ENCODE measurements at places on chromosomes 7 and 10.

DNA sequence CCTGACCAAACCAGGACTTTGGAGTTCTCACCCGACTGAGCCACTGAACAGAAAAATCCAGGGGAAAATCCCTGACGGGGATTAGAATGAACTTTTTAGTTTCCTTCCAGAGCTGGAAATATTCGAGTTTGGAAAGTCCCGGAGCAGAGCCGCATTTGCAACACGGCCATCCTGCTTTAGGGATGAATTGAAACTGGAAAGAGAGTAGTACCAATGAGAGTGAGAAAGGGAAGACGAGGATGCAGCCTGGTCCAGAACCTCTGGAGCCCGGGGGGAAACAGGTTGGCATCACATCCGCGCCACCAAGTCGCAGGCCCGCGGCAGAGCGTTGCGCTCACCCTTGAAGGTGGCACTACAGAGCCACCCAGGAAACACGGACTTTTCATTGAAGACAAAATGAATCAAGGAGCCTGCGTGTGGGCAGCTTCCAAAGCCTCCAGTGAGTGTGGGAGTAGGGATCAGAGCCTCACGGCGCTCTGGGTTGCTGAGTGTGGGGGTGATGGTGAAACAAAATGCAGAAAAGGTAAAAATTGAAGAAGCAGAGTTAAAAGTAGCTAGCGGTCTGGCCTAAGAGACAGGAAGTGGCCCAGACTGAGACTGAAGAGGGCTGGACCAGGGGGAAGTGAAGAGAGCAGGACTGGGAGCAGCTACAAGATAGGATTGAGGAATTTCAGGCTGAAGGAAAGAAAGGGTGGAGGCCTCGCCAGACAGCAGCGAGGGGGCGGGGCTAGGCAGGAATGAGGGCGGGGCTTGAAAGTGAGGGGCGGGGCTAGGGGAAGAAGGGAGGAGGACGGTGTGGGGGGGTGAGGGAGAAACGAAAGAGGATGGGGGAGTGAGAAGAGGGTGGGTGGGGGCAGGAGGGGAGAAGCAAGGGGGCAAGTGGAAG lies 1.8 kb downstream of the SMURF1 start:
- peak; percentile 73 for DNase-seq

- no peak for DNase-seq
Observed at GRCh38 chr7:69803699-69804516, 205.6 kb downstream of the AUTS2 start.

- no peak for DNase-seq
Observed at GRCh38 chr7:149826344-149827088, 11.7 kb upstream of the ZNF862 start.

DNA sequence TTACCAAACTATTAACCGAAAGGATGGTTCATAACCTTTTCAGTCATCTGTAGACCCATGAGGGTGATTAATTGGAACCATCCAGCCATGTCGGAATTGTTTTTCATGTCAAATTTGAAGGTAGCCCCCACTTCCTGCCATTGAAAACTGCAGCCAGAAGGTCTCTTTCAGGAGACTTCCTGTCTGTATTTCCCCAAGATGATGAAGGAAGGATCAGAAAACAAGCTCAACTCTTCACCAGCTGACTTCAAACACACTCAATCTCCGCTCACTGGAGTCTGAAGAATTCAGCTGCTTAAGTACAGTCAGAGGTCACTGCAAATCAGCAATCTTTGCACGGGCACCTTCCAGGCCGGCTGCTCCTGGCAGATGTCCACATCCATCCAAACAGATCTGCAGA lies 291.7 kb upstream of the NPVF start:
- no peak for DNase-seq

- no peak for DNase-seq
Observed at GRCh38 chr7:77566421-77566820, 29.3 kb downstream of the PTPN12 start.

- DNase-seq: no peak
Observed at GRCh38 chr7:135233570-135233969, at the start of gene STRA8. Gene STRA8 (plus strand): TSS chr7:135233838. CDS start chr7:135240525, 6,687 bp downstream.

DNA sequence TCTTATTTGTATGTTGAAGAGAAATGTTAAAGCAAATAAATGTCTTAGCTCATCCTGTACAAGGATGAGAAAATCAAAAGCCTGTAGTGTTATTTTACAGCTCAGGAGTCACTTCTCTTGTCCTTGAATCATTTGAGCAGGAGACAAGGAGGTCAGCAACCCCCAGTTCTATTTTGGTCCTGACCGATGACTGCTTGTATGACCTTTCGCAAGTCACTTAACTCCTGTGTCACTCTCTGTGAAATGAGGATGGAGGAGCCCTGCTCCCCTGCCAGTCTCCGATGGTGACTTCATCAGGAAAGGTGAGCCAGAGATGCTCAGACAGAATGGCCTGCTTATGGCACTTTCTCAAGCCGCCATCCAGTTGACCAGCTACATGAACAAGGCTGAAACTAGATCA lies 101.0 kb downstream of the CELF2 start:
- no peak for DNase-seq

- no peak for DNase-seq
Observed at GRCh38 chr7:4693749-4694148, 11.7 kb downstream of the FOXK1 start.

GRCh38 chr10:78706726-78707540 lies 361.8 kb upstream of the ZMIZ1 start:
- DNase-seq: no peak

GRCh38 chr10:125141150-125141859 lies 19.1 kb downstream of the CTBP2 start:
- no peak for DNase-seq

- peak; percentile 70 for DNase-seq
Observed at GRCh38 chr7:27771111-27771510, 31.1 kb downstream of the TAX1BP1 start.

- DNase-seq: no peak
Observed at GRCh38 chr7:74087791-74088453, 4.3 kb downstream of the LIMK1 start.

DNA sequence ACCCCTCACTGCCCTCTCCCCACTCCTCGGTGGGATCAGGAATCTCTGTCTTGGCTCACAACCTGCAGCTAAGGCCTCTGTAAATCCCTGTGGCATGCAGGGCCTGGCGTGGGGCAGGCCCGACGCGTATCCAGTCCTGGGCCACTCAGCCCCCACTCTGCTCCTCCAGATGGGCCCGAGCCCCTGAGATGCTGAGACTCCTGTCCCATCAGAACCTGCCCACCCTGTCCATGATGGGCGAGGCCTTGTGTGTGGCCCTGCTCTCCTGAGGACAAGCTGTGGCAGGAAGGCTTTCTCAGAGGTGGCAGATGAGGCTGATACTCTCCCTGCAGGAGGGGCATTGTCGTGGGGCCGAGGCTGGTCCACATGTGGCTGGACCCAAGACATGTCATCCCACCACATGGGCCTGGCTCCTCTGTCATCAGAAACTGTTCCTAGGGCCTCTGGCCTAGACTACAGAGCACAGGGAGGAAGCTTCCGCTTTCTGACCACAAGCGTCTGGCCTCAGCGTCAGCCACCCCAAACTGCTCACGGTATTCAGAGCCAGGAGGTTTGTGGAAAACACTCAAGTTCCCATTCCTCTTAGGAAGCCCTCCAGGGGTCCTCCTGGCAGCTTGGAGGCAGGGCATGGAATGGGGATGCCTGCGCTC lies 6.0 kb downstream of the ALOX5 start:
- no peak for DNase-seq

DNA sequence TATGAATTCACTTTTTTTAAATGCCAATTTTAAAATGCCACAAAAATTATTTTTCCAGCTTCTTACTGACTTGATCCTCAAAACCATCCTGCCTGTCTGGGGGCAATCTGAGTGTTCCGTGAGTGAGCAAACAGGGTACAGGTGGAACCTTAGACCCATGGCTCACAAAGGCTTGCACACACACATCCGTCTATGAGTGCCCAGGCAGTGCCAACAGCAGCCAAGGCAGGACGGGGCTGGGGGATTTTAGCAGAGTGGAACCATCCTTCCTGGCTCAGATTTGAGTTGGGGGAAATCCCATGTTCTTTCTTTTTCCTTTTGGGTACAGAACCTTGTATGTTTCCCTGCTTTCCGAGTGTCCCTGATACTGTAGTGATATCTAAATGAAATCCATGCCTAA lies 377.7 kb upstream of the MGMT start:
- DNase-seq: no peak

GRCh38 chr10:101894266-101894665 lies 50.7 kb upstream of the KCNIP2 start:
- DNase-seq: no peak

- DNase-seq: no peak
Observed at GRCh38 chr7:111027396-111027795, 63.5 kb upstream of the LRRN3 start.

DNA sequence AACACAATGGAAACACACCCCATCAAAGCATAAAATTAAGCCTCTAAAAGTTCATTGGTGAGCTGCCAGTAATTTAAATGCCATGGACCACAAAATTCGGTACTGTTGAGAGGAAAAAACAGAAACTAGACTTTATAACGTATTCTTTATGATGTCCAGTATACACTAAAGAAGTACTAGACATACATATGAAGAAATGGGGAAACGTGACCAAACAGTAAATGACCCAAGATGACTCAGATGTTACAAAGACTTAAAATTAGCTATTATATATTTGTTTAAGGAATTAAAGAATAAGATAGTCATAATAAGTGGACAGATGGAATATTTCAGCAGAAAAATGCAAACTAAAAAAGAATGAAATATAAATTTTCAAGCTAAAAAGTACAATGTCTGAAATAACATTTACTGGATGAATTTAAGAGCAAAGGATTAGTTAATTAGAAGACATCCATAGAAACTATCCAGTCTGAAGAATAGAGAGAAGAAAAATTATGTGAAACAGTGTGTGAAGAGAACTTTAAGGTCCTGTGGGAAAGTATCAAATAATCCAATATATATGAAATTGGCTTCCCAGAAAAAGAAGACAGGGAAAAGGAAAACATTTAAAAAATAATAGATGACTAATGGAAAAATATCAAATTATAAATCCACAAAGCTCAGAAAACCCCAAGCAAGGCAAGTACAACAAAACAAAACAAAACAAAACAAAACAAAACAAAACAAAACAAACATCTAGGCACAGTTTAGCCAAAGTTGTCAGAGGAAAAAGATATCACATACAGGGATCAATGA lies 69.4 kb downstream of the SAMD9 start:
- no peak for DNase-seq

DNA sequence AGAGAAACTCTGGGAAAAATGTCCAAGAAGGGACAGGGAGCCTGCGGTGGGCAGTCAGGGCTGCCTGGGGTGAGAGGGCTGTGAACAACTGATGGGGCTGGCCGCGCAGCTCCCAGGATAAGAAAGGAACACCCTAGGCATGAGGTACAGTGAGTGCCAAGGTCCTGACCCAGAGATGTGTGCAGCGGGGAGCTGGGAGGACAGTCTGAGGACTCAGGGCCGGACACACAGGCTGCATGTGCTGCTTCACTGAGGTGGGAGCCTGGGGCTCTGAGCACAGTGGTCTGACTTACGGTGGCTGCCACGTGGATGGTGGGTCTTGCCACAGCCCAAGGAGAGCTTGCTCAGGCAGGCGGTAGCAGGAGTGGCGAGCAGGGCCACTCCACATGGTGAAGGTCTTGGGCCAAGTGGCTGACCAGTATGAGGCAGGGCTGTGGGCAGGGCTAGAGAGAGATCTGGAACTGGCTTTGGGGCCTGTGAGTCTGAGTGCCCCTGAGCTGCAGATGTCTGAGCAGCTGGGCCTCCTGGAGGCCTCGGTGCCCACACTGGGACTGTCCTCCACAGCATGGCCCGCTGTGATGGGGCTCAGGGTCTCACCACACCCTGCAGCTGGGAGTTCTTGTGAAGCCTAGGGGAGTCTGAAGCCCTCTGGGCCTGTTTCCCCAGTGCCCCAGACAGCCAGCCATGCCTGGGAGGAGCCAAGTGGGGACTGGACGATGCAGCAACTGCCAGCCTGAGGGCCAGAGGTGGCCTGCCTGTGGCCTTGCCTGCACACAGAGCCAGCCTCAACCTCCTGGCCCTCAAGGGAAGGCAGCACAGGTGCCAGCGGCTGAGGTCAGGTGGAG lies 60.3 kb downstream of the RASGEF1A start:
- no peak for DNase-seq

DNA sequence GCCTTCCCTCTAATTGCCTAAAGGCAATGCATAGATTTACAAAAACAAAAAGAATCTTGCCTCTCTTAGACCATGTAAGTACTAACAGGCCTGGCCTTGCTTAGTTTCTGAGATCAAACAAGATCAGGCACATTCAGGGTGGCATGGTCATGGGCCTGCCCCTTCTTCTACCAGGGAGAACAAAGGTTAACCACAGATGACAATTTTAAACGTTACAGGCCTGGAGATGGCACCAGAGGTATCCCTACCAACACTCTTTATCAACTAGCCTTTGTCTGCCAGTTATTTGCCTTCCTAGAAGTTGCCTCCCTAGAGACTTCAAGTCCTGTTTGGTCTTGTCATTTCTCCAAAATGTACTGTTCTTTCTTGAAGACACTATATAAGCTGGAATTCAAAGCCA lies 252.6 kb downstream of the DOCK4 start:
- DNase-seq: peak; percentile 92

- no peak for DNase-seq
Observed at GRCh38 chr10:50909334-50910014, 24.0 kb upstream of the A1CF start.

DNA sequence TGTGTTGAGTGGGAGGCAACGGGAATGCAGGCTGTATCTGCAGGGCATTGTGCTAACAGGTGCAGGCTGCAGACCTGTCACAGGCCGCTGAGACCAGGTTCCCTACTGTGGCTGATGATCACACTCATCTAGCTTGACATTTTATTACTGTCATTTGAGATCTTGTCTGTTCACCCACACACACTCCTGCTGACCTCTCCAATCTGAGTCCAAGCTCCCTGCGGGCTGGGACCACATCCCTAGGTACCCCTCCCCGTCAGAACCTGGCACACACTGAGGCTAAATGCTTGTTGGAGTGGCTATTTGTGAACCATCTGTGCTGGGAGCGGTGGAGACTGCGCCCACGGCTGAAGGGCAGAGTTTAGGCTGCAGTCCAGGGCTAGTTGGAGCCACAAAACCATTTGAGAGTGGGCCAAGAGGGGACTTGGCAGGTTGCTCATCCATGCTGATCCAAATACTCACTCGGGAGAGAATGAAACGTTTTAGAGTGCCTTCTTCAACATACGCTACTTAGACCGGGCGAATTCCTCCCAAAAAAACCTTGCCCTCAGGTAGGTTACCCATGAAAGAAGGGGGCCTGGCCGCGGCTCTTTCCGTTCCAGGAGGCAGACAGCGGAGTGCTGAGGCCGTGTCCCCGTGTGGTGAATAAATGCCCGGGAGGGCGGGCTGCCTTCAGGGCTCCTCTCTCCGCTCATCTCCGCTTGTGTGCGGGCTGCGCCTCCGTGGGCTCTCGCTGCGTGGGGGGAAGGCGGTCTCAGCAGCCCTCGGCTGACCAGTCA lies 164.4 kb downstream of the RGS10 start:
- DNase-seq: no peak

GRCh38 chr7:158369866-158370265 lies 217.8 kb downstream of the PTPRN2 start:
- DNase-seq: no peak

GRCh38 chr10:98312822-98313221 lies 44.8 kb upstream of the LOXL4 start:
- no peak for DNase-seq

GRCh38 chr10:75104842-75105241 lies 6.6 kb upstream of the SAMD8 start:
- DNase-seq: no peak

- no peak for DNase-seq
Observed at GRCh38 chr7:121938429-121938996, 65.6 kb downstream of the PTPRZ1 start.

- no peak for DNase-seq
Observed at GRCh38 chr7:116736927-116737715, 65.1 kb downstream of the MET start.

GRCh38 chr10:20744821-20745220 lies 152.3 kb downstream of the NEBL start:
- DNase-seq: no peak

All from mammary epithelial cell (primary cell).